Stimulated activated naive CD4-positive, alpha-beta T cell treated with Interleukin-2 at 50 U/mL for 16 hours (primary cell): ENCODE measurements at places on chromosomes 1 and 21.

DNA sequence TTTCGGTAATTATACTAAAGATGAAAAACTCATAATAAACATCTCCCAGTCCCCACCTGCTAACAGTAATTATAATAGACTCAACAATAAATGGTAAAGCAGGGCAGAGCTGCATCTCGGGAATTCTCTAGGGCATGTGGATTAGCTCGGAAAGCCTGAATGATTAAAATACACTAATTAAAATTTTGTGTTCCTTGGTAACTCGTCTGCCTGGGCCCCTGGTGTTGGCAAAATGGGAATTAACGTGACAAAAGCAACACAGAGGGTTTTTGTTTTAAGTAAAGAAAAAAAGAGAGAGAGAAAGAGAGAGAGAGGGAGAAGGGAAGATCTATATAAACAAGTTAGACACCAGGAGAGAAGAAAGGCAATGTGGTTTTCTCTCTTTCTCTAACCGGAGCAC, 62.1 kb downstream of the CASZ1 start:
- DNase-seq = no peak

GRCh38 chr1:81660286-81660685, 140.4 kb upstream of the ADGRL2 start:
- DNase-seq = no peak

DNA sequence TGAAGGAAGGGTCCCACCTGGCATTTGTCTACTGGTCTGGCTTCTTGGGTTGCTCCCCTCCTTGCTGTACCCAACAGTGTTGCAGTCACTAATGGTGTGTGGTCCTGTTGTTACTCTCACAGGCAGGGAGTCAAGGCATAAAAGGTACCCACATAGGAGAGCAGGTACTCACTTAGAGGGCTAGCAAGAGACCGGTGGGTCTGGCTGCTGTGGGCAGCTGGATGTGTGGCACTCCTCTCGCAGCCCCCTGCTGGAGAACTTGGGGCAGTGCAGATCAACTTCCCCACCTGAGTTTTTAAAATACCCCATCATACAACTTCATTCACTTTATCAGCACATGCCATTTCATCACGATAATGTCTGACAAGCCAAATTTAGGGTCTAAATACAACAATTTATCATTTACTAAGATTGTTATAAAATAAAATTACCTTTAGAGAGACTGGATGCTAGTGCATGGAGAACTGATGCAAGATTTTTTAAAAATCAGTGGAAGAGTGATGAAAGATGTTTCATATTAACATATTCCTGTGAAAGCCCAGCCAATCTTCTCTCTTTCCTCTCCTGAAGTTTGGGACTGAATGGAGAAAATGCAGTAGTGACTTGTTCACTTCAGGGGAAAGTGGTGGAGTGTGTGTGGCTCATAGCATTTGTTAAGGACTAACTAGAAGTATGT, 42.8 kb downstream of the ACP6 start:
- peak; percentile 29 for DNase-seq

DNA sequence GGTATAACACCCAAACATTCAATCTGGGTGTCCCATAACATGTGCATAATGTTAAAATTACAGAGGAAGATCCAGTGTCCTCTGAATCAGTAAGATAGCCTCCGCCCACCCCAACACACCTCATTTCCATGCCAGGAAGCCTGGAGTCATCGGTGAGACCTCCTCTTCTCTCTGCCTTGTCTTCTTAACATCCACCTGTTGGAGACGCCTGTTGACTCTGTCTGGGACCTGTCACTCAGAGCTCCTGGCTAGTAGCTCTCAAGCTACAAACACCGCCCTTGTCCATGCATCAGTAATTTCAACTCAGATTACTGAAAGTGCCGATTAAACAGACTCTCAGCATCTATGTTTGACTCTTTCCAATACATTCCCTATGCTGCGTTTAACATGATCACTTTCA, 27.4 kb downstream of the KCNJ15 start:
- DNase-seq = no peak

DNA sequence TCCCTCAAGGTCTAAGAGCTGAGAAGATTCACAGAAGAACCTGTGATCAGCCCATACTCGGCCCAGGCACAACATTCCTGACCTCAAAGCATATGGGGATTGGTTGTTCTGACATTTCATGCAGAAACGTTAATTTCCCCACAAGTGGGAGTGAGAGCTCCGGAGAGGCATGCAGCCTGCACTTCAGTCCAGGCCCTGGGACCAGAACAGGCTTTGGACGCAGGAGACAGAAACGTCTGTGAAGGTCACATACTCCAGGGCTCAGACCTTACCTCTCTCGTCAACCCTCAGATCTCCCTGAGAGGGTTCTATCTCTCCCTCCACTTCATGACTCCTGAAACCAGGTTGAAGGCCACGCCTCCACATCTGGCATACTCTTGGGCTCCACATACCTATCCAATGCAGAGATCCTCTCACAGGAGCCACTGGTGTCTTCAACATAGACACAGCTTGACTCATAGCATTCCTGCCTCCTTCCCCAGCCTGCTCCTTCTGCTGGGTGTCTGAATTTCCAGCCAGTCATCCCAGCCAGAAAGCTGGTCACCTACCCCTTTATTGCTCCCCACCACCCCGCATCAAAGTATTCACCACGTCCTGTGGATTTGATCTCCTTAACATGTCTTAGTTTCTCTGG, 149.2 kb downstream of the OMA1 start:
- DNase-seq = no peak

DNA sequence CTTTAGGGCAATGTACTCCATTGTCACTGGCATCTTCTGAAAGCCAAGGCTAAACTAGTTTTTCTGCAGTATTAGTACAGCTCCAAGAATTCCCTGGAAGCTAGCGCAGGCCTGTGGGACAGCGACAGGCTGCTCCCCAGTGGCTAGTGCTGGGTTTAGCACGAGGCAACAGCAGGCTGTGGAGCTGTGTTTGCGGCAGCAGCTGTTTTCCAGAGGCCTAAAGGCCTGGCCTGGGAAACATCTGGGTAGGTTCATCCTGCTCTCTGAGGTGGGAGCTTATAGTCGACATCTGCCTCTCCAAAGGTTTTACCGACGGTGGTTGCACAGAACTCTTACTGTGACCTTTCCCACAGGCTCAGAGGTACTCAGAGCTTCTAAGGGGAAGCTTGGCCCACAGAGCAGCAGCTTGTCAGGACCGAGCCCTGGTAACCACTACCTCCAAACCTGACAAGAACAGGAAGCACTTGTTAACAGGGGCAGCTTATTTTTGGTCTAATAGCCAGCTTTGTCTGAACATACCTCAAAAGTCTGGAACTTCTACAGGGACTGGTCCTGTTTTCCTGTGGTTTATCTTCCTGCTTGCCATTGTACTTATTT, 17.2 kb downstream of the CC2D1B start:
- DNase-seq = no peak

DNA sequence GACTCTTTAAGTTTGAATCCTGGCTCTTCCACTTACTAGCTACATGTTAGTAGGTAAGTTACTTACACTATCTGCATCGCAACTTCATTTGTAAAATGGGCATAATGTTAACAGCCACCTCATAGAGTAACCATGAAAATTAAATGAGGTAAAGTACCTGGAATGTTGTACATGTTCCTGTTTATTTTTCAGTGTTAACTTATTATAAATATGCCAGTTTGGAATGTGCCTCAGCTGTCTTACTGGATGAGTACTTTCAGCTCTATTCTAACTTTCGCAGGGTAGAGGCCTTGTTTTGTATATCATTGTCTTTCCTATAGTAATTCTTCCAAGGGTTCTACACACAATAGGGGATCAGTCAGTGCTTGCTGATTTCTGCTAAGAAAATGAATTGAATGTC, 167.4 kb downstream of the DUSP10 start:
- no peak for DNase-seq

GRCh38 chr1:36872126-36872754, 162.1 kb downstream of the GRIK3 start:
- no peak for DNase-seq

DNA sequence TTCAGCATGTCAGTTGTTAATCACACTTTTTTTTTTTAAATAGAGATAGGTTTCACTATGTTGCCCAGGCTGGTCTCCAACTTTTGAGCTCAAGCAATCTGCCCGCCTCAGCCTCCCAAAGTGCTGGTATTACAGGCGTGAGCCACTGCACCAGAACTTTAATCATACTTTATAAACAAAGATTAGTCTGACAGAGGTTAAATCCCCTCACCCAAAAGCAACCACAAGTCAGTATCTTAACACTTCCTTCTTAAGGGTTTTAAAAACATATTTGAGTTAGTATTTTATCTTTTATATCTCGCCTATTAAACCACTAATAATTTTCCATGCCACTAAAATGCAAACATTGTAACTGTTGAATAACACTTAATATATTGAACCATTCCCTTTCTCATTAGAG, 70.2 kb downstream of the COP1 start:
- DNase-seq = no peak

- DNase-seq = no peak
These were observed 38.8 kb downstream of the TBX15 start for GRCh38 chr1:118949315-118949714.

GRCh38 chr1:67723126-67723525, 38.1 kb downstream of the GADD45A start:
- DNase-seq = no peak
